ENCODE measurements at places on chromosomes 6 and 20. TPM values are rescaled to one million over a fixed set of nuclear protein-coding genes. Genes with fewer than 3 reads are reported as not detected.

Gene PLCB4
- not detected for total RNA-seq

Gene MAP3K5
- 23.4 TPM for total RNA-seq

GRCh38 chr6:116649129-116649528, 19.4 kb downstream of the ZUP1 start:
- no peak for DNase-seq

DNA sequence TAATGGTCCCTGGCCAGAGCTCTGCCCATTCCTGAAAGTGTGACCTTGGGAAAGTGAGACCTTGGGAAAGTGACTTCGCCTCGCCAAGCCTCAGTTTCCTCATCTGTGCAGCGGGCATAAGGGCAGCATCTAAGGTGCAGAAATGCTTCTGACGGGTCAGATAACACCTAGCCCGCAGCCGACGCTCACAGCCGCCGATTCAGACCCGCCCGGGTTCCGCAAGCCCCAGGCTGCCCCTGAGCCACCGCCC, 486 bp downstream of the FKBP1A start:
- no peak for DNase-seq

DNA sequence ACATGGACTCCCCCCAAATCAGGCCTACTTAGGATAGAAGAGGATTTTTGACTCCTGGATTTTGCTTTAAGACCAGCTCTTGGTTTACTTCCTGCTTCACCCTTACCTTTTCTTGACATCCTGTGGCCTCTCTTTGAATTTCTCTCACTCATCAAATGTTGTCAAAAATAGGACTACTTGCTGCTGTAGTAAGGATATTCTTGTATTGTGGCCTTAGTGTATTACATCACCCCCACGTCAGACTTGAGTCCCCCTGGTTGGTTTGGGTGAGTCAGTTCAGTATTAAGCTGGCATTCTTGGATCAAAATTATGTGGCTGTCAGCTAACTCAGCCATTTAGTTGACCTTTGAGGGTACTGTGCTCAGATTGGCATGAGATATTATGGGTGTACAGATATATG, 1.1 kb downstream of the TPX2 start:
- DNase-seq: peak; percentile 37

DNA sequence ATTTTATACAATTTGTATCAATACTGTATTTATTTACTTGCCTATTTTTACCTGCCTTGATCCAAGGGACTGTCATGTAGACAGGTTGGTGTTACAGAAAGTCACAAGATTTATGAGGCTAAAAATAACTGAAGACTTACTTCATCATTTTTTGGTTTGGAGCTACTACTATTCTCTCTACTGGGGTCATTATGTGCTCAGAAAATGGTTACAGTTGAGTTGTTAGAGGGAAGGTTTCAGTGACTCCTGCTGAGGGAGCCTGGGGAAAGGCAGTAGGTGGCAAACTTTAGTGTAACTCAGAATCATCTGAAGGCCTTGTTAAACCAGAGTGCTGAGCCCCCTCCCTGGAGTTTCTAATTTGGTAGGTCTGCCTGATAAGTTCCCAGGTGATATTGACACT, 118.8 kb downstream of the TINAG start:
- DNase-seq: no peak

- DNase-seq: no peak
Observed at GRCh38 chr20:16178546-16179135, 394.6 kb downstream of the KIF16B start.

- no peak for DNase-seq
Observed at GRCh38 chr20:46951840-46952497, 57.3 kb downstream of the EYA2 start.

GRCh38 chr20:63534427-63534830, 2.7 kb downstream of the PTK6 start:
- peak; percentile 5 for DNase-seq

GRCh38 chr6:44285552-44286284, 15.5 kb downstream of the TMEM151B start:
- DNase-seq: no peak

DNA sequence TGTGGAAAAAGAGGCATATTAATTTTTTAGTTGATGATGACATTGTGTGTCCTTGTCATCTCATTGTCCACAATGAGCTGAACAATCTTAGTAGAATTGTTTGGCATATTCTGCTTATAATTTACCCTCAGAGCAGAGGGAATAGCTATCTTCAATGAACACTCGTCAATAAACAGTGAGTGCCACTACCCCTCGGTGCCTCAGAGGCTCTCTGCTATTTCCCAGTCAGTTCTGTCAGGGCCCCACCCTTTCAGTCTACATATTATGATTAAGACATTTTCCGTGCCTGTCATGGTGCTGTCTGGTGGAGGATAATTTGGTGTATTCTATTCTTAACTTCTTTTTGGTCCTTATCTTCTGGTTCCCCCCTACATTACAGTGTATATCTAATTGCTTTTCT, 31.2 kb downstream of the NUS1 start:
- DNase-seq: no peak

- peak; percentile 13 for DNase-seq
Observed at GRCh38 chr6:138404666-138405337, 779 bp downstream of the HEBP2 start.

DNA sequence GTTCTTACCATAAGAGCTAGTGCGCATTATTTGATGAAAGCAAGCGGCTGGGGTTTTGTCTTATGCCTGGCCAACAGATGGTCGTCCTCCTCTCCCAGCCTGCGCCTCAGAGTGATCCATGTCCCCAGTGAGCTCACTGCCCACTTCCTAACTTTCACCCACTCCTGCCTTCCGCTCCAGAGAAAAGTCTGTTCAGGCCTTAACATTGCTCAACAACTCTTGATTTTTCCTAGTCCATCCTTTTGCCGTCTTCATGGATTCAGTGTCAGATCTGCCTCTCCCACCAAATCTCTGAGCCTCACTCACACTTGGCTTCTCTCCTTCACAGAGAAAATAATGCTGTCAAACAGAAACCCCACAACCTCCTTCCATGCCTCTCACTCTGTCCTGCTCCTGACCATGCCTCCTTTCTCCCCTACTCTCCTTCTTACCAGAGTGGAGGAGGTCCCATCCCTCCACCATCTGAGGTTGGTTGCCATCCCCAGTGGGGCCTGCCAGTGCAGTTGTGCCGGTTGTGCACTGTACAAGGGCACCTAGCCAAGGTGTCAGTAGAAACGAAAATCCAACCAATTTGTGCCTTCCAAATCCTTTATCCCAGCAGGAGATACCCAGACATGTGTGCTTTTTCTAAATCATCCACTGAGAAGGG, 58.9 kb upstream of the SRSF6 start:
- DNase-seq: no peak
